NCI-H460 (cell line): ENCODE measurements at places on chromosomes 16 and 17. TPM values are rescaled to one million over a fixed set of nuclear protein-coding genes. Genes with fewer than 3 reads are reported as not detected.

DNA sequence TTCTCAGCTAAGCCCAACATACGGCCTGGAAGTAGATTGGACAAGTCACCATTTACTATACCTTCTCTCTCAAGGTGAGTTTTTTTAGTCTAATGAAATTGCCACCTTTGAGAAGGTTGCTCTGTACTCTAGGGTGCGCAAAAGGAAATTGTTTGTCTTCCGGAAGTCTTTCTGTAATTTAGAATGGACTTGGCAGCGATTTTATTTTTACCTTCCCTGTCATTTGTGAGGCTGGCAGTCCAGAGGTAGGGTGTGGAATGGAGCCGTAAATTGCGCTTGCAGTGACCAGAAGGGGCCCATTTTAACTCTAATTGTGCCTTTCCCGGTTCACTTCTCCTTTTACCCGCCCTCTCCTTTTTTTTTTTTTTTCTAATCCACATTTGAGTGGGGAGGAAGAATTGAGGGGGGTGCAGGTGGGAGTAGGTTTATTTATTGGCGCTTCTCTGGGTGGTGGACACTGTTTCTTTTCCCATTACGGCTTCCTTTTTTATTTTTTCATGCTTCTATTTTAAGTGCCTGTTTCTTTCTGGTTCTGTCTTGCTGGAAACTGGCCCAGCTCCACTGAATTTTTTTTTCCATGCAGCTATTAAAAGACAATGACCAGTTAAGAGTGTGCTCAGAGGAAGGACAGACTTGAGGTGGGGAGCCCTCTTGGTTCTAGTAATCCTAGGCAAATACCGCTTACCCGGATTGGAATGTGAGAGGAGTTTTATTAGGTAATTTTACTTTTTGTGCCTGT lies 89.7 kb upstream of the CLEC18A start:
- no peak for DNase-seq

- DNase-seq: no peak
Observed at GRCh38 chr17:12727076-12727760, 61.5 kb downstream of the MYOCD start.

DNA sequence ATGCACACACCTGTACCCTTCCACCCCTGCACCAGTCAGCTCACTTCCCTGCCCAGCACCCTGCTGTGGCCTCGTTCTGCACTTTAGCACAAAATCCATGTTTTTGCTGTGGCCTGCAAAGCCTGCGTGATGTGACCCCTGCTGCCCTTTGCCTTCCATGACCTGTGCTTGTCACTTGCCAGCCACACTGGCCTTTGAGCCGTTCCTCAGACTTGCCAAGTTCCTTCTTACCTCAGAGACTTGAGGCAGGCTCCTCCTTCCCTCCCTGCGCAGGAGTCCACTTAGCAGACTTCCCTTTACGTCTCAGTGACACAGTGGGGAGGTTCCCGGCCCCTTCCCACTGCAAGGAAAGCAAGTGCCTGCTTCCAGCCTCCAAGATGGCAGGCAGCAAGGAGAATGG lies 134.7 kb downstream of the SNX29 start:
- DNase-seq: no peak

DNA sequence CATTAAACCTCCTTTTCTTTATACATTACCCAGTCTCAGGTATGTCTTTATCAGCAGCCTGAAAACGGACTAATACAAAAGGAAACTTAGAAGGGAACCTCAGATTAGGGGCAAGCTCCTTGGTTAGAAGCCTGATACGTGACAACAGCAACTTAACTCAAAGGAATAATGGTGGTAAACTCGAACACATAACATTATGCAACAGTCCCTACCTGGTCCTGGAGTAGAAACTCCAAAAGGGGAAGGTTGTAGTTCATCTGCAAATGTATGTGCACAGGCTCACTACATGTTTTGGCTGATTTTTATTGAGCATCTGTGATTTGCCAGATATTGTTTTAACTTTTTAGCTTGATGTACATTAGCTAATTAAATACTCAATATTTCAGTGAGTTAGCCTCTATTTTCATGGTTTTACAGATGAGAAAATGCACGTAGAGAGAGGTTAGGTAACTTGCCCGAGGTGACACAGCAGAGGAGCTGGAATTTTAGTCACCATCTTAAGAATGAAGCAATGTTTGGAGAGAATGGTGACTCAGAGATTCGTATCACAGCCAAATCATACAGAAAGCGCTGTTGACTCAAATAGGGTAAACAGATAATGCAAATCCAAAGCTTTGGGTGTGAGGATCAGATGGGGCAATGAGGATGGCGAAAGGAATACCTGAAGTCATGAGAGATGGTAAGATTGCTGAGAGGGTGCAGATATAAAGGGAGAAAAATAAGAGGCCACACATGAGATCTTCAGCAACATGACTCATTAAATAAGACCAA lies 194.9 kb upstream of the RBFOX1 start:
- peak; percentile 35 for DNase-seq

DNAH2 gene
- not detected in 2 replicates for total RNA-seq

GRCh38 chr17:80727409-80727755 lies 182.7 kb downstream of the RPTOR start:
- DNase-seq: no peak

DNA sequence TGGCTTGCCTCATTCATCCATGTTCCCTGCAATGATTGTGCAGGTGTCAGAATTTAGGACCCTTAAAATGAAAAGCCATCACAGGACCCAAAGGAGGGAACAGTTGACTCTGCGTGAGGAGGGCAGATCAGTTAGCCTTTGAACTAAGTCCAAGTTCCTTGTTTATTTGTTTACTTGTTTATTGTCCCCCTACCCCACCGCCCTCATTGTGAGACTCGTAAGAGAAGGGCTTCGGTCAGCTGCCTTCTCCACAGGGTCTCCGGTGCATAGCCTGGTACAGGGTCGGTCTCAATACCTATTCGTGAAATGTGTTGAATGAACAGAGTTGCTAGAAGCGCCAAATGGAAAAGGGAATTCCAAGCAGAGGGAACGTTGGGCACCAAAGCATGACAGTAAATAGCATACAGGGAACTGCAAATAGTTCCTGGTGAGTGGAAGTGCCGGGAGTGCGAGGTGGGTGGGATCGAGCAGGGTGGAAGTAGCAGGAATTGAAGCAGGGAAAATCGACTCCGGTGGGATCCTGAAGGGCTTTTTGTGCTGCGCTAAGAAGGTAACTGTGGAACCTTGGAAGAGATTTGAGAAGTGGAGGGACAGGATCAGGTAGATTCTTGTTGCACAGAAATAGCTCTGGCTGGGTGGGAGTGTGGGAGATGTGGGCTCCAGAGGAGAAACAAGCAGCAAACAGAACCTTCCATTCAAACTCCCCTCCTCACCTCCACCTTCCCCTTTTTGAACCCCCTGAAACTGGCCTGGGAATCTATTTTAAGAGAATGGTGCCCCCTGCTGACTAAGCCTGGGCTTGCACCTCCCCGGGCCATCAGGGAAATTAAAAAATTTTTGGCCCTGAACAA lies 12.7 kb downstream of the SLC35B1 start:
- peak; percentile 11 for DNase-seq

- no peak for DNase-seq
Observed at GRCh38 chr16:75452464-75453190, 11.9 kb downstream of the TMEM170A start.

DNA sequence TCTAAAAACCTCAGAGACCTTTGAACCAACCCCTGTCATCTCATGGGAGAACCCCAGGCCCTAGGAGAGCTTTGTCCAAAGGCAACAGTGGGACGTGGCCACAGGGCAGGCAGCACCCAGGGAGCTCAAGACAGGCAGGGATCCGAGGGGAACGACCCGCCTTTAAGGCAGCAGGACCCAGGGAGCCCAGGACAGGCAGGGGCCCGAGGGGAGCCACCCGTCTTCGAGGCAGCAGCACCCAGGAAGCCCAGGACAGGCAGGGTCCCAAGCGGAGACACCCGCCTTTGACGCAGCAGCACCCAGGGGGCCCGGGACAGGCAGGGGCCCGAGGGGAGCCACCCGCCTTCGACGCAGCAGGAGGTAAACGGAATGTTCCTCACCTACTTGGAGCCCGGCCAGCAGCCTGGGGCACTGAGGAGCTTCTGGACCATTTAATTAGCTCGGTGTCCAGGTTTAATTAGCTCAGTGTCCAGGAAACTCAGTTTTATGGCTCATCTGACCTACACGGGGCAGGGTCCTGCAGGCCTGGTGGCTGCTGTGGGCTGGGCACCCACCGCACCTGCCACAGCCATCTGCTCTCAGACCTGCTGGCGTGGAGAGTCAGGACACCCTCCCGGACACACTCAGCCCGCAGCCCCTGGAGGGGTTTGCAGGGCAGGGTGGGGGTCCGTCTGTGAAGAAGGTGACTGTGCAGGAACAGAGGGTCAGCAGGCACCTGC lies 24.4 kb downstream of the PIEZO1 start:
- no peak for DNase-seq

DNA sequence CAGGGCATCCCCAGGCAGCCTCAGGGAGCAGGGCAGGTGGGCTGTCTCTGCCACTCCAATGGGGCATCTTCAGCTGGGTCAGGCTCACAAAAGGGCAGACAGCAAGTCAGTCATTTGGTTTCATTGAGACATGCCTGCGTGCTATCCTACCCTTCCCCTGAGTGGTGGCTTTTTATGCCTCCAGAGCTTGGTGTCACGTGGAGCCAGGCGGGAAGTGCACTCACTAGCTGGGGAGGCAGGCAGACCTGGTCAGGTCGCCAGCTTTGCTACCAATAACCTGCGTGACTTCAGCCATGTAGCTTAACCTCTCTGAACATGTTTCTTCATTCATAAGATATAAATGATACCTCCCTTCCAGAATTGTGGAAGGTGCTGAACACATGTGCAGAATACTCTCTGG lies 415.0 kb downstream of the SOX9 start:
- no peak for DNase-seq

- no peak for DNase-seq
Observed at GRCh38 chr16:50736448-50736847, 5.4 kb upstream of the CYLD start.

GRCh38 chr16:3094289-3095027 lies 4.6 kb downstream of the ZSCAN10 start:
- DNase-seq: peak; percentile 65

KRTAP16-1 gene
- not detected in 2 replicates for total RNA-seq

- DNase-seq: no peak
Observed at GRCh38 chr16:69611103-69611640, 45.4 kb downstream of the NFAT5 start.

DNA sequence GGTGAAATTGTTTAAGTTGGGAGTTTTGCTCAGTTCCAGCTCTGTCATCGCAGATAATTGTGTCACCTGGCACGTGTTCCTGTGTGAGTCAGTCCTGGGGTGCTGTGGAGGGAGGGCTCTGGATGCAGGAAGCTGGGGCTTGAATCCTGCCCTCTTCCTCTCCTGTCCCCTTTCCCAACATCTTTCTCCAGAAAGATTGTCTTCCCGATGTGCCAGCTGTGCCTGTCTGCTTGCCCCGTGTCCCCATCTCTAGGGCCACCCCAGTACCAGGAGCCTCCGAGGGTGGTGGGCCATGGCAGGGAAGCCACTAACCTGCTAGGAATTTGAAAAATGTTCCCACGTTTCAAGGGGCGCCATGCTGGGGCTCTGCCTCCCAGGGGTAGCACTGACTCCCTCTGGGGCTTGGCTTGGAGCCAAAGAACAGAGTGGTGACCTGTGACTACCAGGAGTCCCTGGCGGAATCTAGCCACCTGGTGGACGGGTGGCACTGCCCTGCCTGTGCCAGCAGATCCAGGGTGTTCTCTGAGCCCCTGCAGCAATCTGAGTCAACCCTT lies 198.1 kb downstream of the ENGASE start:
- DNase-seq: no peak

GRCh38 chr17:79812353-79813258 lies 15.7 kb upstream of the CBX8 start:
- DNase-seq: no peak

GRCh38 chr17:2227025-2227699 lies 76.4 kb downstream of the SMG6 start:
- no peak for DNase-seq

SYT17 gene
- total RNA-seq: 2.0 and 4.1 TPM in 2 replicates

HS3ST4 gene
- total RNA-seq: 0.26 TPM in 1 of 2 replicates, not detected in the other

GRCh38 chr16:54546521-54546920 lies 259.9 kb upstream of the IRX3 start:
- no peak for DNase-seq

DNA sequence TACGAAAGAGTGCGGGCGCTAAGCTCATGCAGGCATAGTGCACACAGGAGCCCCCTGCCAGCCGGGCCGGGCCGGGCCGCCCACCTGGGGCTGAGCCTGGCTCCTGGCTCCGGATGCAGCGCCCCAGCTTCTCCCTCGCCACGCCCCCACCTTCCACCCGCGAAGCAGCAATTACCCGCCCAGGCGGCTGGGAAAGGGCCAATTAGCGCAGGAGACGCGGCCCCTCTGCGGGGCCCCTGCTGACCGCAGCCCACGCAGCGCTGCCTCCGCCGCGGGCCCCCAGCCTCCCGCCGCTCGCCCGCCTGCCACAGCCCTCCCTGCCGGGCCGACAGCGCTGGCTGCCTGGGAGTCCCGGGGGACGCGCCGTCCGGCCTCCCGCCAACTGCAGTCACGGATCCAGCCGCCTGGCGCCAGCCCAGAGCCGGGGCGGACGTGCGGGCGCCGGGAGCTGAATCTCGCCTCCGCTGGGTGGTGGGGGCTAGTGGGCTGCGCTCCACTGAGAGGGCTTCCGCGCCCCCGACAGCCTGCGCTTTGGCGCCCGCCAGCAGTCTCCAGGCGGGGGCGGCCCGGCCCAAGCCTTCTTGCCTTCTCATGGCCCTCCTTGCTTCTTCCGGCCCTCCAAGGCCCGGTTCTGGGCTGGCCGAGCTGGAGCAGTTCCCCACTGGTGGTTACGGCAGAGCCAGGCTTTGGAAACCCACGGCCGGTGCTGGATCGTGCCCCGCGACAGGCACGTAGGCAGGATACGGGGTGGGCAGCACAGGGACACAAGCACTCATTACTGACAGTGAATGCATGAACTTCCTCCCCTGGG lies 14.9 kb upstream of the CBFB start:
- DNase-seq: peak; percentile 49

GRCh38 chr16:88338111-88338510 lies 44.6 kb upstream of the ZNF469 start:
- DNase-seq: no peak

GRCh38 chr16:67528870-67529581 lies 397 bp downstream of the RIPOR1 start:
- DNase-seq: no peak

TXNDC17 gene
- 97.4 and 101 TPM in 2 replicates for total RNA-seq

KCNH4 gene
- 0.05 TPM in 1 of 2 replicates, not detected in the other for total RNA-seq

GRCh38 chr16:57630407-57630797 lies 2.0 kb downstream of the ADGRG1 start:
- DNase-seq: no peak

GRCh38 chr17:31853911-31854470 lies 5.1 kb downstream of the COPRS start:
- no peak for DNase-seq

GRCh38 chr17:81925860-81926450 lies 1.6 kb downstream of the MAFG start:
- no peak for DNase-seq

TBC1D3B gene
- total RNA-seq: 0.58 and 0.97 TPM in 2 replicates

SCIMP gene
- not detected in 2 replicates for total RNA-seq
